Pons (tissue), 1 donor: ENCODE measurements at places on chromosomes 12 and 14.

- no peak for DNase-seq
Observed at GRCh38 chr14:89325959-89326358, 91.1 kb downstream of the FOXN3 start.

DNA sequence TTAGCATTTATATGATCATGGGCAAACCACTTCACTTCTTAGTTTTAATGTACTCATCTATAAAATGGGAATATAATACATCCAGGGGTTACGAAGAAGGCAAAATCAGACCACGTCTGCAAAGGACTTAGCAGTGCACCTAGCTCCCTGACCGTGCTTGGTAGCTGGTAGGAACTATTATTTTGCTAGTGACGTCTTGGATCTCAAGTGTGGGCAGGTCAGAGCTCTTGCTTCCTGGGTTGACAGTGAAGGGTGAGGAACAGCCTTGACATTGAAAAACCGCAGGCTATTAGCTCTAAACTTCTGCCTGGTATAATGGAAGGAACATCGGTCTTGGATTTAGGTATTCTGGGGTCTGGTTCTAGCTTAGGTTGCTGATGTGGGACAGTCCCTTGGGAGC lies 89.3 kb upstream of the MED13L start:
- DNase-seq = no peak

DNA sequence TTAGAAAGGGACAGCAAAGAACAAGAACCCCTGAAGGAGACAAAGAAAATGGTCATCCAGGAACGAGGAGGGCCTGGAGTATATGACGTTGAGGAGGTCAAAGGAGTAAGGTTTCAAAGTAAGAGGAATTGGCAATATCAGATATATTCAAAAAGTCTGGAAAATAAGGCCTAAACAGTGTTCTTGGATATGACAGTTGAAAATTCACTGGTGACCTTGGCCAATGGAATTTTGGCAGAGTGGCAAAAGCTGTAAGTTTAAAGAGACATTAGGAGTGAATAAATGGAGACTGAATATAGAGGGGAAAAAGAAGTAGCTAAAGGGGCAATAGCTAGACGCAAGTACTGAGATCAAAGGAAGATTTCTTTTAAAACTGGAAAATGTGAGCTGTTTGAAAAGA lies 4.1 kb upstream of the ACTN1 start:
- DNase-seq = no peak

GRCh38 chr12:113420996-113421595 lies 1.1 kb upstream of the SDSL start:
- no peak for DNase-seq

GRCh38 chr14:71551291-71551950 lies 380.8 kb upstream of the RGS6 start:
- DNase-seq = no peak

DNA sequence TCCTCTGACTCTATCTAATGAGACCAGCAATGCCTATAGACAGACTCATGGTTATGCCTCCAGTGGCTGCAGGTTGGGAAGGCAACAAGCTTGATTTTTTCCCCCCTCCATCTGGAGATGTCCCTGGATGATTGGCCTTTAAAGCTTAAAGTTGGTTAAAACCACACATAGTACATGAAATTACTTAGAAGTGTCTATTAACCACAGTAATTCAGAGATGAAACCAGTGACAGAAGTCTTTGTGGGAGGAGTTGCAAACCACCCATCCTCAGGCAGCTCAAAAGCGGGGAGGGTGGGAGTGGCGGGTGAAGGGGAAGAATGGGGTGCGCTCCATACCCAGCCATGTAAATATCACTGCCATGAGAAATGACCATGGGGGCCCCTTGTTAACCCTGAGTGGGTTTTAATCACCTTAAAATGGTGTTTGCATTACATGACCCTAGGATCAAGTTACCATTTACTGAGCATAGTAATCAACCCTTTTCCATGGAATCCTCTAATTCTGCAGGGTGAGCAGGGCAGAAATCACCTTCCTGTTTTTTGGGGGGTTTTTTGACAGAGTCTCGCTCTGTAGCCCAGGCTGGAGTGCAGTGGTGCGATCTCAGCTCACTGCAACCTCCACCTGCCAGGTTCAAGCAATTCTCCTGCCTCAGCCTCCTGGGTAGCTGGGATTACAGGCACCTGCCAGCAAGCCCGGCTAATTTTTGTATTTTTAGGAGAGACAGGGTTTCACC lies 133.5 kb downstream of the FOXN3 start:
- no peak for DNase-seq
